Body of pancreas (tissue), 4 donors: ENCODE measurements at places on chromosomes 16 and 17.

- DNase-seq, result peak; percentile 34
These were observed 19.8 kb downstream of the SMTNL2 start for GRCh38 chr17:4604111-4604644.

DNA sequence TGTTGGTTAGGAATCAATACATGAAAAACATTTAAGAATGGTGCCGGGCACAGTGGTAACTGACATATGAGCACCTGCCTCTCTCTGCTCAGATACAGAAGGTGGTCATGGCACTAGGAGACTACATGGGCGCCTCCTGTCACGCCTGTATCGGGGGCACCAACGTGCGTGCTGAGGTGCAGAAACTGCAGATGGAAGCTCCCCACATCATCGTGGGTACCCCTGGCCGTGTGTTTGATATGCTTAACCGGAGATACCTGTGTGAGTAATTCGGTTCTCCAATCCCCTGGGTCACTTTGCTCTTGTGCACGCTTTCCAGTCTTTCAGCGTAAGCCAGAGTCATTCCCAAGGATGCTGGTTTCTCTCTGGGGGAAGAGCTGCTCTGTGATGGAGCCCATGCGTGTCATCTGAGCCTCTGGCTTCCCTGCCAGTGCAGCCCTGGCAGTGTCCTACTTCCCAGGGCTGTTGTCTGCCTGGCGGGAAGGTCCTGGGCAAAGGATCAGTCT is 3.0 kb upstream of the CD68 start:
- no peak for DNase-seq

DNA sequence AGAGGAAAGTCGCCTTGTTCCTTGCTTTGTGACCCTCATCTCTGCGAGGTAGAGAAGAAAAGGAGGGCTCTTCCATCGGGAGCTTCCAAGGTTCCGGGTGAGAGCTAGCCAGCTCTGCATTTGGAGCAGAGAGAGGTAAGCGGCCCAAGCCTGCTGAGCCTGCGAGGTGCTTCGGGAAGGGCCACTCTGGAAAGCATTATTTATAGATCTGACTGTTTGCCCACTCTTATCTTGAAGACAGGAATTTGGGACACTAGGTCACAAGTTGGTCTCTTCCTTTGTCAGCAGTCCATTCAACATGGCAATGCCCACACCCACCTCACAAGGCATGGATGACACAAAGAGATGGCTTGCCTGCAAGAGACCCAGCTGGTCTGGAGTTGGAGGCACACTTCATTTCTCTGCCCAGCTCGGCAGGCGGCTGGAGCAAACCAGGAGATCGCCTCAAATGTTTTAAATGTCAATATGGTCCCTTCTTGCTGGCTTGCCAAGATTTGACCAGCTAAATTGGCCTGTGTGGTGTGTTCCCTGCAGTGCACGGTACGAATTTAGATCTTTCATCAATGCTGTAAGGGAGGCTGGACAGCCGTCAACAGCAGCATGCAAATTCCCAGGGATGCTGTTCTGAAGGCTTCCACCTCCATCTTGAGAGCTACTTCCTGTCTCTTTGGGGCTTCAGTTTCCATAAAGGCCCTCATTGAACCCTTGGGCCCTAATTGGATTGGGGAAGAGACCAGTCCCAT is 19.5 kb downstream of the CBX4 start:
- DNase-seq, result no peak

GRCh38 chr16:28531777-28532744 is 6.7 kb downstream of the NUPR1 start:
- DNase-seq, result peak; percentile 93

GRCh38 chr16:2795395-2796143 is 2.7 kb upstream of the PRSS41 start:
- no peak for DNase-seq

GRCh38 chr17:45689451-45689850 is 94.7 kb upstream of the CRHR1 start:
- no peak for DNase-seq

GRCh38 chr16:52128361-52128760 is 418.6 kb downstream of the TOX3 start:
- no peak for DNase-seq

- DNase-seq, result peak; percentile 26
These were observed 3.4 kb downstream of the ANKRD40CL start for GRCh38 chr17:50763716-50764475.

DNA sequence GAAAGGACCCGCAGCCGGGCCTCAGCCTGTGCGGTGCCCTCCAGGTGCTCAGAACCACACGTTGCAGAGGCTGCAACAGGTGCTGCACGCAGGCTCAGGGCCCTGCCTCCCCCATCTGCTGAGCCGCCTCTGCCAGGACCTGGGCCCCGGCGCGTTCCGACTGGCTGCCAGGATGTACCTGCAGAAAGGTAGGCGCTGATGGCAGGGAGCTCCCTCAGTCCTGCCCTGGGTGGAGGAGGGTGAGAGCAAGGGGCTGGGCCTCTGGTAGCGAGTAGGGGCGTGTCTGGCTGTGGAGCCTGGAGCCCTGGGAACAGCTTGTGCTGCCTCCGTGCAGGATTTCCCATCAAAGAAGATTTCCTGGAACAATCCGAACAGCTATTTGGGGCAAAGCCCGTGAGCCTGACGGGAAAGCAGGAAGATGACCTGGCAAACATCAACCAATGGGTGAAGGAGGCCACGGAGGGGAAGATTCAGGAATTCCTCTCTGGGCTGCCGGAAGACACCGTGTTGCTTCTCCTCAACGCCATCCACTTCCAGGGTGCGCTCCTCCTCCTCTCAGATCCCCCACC is 4.4 kb downstream of the SERPINF2 start:
- peak; percentile 71 for DNase-seq

DNA sequence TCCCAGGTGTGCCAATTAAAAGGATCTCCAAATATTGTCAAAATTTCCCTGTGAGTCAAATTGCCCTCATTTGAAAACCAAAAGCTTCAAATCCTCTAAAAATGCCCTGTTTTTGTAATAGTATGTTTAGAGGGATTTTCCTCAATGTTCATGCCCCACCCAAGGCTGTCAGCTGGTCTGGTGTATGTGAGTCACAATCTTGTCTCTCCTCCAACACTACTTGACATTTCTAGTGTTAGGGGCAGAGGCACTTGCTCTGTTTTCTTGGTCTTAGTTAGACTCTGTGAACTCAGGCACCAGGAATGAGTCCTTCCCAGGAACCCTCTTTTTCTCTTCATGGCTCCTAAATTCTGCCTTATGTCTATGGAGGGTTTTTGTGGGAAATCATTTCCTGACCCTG is 634.8 kb downstream of the KCNJ2 start:
- DNase-seq, result no peak

- DNase-seq, result peak; percentile 29
These were observed 42.5 kb downstream of the MYH3 start for GRCh38 chr17:10614536-10615155.

GRCh38 chr17:1186923-1187771 is 7.4 kb upstream of the ABR start:
- DNase-seq, result peak; percentile 86

GRCh38 chr17:9531034-9531433 is 44.6 kb downstream of the STX8 start:
- no peak for DNase-seq

DNA sequence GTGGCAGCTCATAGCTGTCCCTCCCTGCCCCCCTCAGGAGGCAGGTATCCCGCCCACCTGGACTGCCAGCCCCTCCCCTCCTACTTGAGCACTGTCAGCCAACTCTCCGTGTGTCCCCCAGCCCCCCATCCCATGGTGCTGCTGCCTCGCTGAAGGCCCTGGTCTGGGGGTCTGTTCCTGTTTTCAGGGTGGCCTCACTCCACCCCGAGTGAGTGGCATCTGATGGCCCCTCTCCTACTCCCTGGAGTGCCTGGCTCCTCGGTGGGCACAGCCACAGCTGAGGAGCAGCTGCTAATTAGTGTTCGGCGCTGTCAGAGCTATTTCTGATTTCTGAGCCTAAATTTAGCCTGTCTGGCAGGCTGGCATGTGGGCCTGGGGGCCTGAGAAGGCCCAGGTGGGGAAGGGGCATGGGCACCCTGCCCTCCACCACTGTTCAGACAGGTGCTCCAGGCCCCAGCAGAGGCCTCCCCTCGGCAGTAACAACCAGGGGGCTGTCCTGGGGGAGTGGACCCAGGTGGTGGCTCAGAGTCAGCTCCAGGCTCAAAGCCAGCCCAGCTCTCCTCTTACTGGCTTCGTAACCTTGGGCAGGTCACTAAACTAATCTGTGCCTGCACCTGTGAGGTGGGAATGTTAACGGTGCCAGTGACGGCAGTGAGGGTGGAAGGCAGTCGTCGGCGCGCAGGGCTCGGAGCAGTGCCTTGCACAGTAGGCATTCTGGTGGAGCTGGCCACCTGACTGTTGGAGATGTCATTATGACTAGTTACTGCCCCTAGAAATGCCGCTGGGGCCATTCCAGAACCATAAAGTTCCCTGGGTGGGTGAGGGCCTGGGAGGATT is 6.5 kb downstream of the FMNL1 start:
- peak; percentile 77 for DNase-seq

GRCh38 chr17:58840820-58841612 is 85.4 kb downstream of the PPM1E start:
- no peak for DNase-seq

DNA sequence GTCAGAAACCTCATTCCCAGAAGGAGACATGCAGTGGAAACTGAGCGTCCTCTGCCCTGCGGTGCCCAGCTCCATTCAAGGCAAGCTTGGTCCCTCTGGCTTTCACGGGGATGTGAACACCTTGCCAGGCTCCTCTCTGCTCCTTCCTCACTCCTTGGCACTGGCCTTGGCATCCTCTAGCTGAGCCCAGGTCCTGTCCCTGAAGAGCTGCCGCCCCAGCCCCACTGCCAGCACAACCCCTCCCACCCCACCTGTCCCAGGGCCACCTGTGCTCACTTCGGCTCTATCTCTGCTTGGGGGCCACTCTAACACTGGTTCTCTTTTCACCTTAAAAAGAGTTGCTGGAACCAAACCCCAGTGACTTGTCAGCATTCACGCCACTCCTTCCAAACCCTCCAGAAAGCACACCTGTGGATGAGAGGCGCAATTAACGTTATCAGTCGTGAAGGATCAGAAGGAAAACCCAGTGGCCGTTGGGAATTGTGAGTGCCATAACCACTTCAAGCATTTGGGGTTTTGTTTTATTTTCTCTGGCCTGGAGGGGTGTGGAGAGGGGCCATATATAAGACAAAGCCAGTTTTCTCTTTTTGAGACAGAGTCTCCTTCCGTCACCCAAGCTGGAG is 103.7 kb downstream of the AXIN2 start:
- DNase-seq, result no peak

- no peak for DNase-seq
These were observed 10.4 kb downstream of the SP2 start for GRCh38 chr17:47906443-47906842.

GRCh38 chr16:20598832-20599469 is 22.8 kb upstream of the ACSM2B start:
- peak; percentile 81 for DNase-seq

- no peak for DNase-seq
These were observed 87.2 kb upstream of the IRX3 start for GRCh38 chr16:54373534-54374520.

DNA sequence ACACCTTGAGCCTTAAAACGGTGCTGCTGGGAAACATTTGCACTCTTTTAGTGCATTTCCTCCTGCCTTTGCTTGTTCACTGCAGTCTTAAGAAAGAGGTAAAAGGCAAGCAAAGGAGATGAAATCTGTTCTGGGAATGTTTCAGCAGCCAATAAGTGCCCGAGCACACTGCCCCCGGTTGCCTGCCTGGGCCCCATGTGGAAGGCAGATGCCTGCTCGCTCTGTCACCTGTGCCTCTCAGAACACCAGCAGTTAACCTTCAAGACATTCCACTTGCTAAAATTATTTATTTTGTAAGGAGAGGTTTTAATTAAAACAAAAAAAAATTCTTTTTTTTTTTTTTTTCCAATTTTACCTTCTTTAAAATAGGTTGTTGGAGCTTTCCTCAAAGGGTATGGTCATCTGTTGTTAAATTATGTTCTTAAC is 4.4 kb downstream of the SOX9 start:
- no peak for DNase-seq

DNA sequence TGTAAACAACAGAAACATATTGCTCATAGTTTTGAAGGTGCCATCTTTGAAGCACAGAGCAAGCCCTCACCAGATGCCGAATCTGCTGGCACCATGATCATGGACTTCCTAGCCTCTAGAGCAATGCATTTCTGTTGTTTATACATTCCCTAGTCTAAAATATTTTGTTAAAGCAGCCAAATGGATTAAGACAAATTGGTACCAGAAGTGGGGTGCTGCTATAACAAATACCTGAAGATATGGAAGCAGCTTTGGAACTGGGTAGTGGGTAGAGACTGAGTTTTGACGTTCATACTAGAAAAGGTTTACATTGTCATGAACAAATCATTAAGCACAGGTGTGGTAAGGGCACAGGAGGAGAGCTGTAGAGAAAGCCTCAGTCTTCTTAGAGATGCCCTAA is 13.6 kb downstream of the SGF29 start:
- DNase-seq, result no peak

- DNase-seq, result no peak
These were observed 21.5 kb downstream of the MYH11 start for GRCh38 chr16:15835136-15835878.

DNA sequence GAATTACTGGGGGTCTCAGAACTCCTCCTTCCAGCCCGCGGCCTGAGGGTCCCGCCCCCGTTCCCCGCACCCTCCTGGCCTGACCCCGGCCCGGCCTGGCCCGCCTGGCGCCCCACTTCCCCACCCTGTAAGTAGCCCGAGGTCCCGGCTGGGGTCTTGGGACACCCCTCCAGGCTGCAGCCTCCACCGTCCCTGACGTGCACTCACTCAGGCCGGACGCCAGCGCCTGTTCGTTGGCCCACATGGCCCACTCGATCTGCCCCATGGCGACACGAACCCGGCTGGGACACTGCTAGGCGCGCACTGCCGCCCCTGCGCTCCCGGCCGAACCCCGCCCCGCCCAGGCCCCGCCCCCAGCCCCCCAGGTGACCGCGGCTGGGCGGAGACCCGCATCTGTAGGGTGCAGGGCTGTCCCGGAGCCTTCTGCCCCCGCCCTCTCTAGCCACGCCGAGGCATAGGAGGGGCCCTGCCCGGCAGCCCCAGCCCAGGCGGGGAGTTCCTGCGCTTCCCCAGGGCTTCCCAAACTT is at the start of gene CYBA:
CYBA (minus strand) TSS at position 305 of the 527 bp plus-strand sequence; CDS start at position 265, 40 bp downstream.
- DNase-seq, result peak; percentile 79

- DNase-seq, result no peak
These were observed 41.5 kb downstream of the NT5M start for GRCh38 chr17:17344507-17345293.

- no peak for DNase-seq
These were observed 54.8 kb downstream of the TOM1L2 start for GRCh38 chr17:17917394-17917793.

DNA sequence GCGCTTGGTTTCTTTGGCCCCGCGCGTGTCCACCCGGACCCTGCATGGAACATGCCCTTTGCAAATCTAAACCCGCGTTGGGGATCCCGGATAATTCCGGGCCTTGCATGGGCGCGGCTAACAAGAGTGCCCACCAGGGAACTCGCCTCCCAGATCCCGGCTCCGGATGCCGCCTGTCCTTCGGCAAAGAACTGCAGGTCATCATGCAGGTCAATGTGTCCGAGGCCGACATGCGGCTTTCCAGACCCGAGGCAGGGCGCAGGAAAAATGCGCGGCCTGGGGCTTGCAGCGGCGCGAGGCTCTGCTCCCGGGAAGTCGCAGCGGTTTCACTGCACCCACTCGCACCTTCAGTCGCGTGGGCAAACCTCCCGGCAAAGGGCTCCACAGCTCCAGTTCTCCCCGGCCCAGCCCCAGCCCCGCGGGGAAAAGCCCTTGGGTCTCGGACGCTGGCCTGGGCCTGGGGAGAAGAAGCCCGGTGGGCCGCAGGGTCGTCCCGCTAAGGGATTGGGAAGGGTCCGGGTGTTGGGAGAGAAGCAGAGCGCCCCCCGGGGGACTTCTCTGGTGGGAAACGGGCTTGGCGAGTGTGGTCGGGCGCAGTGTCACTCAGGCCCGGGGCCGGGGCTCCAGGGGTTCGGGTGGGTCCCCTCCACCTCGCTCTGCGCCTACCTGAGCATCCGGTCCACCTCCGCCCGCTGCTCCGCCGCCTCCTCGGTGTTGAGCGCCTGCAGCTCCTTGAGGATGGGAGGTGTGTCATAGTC is 805 bp downstream of the HNF1B start:
- DNase-seq, result peak; percentile 65
